ENCODE measurements at places on chromosomes 12 and 14.

DNA sequence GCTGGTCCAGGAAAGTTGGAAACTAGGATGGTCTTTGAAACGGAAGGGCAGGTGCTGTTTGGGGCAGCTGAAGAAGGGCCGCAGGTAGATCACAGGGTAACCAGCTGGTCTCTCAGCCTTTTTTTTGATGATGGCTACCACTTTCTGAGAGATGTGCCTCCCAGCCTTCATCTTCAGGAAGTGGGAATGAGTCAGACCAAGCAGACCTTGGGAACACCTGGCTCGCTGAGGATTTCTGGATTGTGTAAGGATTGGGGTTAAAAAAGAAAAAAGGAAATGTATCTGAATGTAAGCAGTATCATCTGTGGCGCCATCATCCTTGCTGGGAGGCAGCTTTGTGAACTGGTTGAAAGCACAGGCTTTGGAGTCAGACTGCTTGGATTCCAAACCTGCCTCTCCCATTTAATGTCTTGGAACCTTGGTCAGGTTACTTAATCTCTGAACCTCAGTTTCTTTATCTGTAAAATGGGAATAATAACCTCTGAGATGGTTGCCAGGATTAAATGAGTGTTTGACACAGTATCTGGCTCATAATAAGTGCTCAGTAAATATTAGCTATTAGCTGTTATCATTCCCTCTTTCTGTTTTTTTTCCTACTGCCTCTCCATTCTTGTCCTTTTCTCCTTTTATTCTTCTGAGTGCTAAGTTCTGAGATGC, 1.7 kb downstream of the PRPF40B start:
- DNase-seq = no peak

GRCh38 chr12:14558473-14558959, 9.2 kb downstream of the PLBD1 start:
- DNase-seq = no peak

DNA sequence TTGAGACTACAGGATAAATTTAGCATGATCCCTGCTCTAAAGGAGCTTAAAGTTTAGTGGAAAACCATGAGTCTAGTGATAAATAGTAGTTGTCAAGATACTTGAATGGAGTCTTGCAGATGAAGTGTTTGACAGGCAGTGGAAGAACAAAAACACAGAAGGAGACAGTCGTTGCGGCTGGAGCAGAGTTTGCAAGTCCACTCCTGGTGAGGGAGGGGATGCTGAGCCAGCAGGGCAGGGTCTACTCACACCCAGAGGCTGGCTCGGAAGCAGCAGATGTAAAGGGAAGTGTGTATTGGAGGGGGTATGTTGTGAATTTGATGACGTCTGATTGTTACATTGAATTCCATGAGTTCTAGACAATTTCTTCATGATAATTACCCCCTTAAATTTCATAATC, 61.3 kb downstream of the TRAF3 start:
- DNase-seq = no peak

DNA sequence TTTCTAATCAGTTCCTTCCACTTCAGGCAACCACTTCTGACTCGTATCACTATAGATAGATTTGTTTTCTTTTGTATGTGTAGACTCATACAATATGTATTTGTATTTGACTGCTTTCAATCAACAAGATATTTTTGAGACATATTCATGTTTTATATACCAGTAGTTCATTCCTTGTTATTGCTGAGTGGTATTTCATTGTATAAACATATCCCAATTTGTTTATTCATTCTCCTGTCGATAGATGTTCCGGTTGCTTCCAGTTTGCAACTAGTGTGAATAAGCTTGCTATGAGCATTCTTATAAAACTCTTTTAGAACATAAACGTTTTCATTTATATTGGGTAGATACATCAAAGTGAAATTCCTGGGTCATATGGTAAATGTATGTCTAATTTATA, 119.2 kb downstream of the FIGNL2 start:
- DNase-seq = no peak

DNA sequence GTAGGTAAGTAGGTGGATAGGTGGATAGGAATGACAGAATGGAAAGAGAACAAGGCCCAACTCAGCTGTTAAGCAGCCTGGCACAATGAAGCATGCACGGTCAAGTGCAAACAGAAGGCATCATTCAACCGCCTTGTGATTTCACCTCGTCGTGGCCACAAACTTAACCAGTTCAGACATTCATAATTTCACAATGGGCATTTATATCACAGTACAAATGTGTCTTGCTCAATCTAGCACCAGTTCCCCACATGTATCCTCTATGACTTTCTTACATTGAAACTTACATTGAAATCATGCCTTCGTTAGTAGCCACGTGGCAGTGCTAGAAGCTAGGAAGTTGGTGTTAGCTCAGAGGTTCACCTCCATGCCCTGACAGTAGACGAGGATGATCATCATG, 207.5 kb downstream of the ETV6 start:
- no peak for DNase-seq

DNA sequence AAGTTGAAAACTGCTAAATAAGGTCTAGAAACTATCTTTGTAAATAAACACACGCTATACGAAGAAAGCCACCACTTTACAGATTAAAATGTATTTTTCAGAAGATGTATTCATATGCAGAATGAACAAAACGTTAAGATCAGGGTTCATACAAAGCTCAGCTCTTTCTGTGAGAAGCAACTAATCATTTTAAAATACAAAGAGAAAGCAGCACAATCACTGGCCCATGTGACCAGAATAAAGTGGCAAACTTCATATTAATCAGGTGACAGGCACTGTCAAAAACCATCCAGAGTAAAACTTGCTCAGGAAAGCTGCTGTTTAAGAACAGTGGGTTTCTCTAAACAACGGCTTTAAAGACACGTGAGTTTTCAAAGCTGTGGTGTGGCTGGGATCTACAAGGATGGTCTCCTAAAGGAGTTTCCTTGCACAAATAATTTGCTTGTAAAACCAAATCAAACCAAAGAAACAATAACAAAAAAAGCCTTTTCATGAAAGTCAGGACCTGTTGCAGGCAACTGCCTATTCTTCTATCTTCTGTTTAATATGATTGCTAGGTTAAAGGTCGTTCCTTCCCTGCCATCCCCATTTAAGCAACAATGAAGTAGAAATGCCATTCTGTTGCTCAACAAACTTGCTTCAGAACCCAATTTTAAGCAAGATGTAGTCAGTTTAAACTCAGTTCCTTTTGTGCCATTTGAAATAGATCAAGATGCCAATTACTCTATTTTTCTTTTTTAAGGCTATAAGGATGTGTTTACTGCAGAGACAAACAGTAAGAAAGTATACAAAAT, 22.3 kb downstream of the SEL1L start:
- DNase-seq = no peak

- DNase-seq = peak; percentile 82
Measured at GRCh38 chr14:35384455-35385041, 20.0 kb downstream of the NFKBIA start.

- DNase-seq = no peak
Measured at GRCh38 chr14:58730792-58731464, 93.2 kb downstream of the DACT1 start.

GRCh38 chr14:38481952-38482678, 226.2 kb upstream of the CLEC14A start:
- DNase-seq = no peak

DNA sequence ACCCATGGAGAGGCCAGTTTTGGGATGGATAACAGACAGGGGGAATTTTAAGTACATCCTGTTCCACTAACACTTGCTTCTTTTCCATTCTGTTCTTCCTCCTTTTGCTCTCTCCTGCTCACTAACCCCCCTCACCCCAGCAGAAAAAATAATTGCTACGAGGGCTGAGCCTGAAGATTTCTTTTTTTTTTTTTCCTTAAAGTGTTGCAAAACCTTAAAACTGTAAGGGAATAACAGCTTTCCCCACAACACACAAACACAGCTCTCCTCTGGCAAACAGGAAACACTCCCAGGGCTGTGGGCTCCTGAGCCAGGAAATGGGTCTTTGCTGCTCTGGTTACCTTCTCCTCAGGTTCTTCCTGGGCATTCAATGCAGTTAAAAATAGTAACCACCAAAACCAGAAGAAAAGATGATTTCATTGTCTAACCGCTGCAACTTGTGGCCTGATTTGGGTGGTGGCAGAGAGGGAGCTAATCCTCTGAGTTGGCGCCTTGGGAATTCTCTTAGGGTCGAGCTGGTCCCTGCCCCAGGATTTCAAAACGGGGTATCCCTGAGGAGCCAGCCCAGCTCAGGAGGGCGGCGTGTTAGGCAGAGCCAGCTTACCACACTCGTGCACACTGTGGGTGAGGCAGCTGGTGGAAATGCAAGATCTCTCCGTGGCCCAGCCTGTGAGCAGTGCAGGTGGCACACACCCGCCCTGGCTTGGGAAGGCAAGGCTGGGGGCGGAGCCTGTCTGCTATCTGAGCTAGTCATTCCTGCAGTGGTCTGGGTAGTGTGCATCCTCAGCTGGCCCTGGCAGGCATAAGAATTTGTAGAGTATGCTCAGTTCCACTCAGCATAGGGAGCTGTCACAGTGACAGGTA, 17.1 kb upstream of the EMP1 start:
- DNase-seq = peak; percentile 41

GRCh38 chr12:120651821-120652220, 11.4 kb downstream of the CABP1 start:
- no peak for DNase-seq

GRCh38 chr12:43428088-43428600, 123.9 kb downstream of the ADAMTS20 start:
- DNase-seq = no peak

DNA sequence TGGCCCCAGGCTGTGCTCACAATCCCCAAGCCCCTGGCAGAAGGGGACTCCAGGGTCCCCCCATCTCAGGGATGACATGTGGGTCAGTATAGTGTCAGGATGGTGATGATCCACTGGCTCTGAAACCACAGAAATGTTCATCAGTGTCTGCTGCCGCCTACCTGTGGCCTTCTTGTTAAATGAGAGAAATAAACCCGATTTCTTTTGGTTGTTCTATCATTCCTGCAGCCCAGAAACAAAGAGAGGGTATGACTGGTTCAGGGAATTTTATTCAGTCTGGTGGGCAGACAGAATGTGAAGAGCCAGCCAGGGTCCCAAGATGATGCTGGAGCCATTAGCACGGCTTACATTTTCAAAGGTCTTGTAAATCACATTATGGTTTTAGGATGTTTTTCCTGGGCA, 86.6 kb downstream of the CRADD start:
- DNase-seq = no peak

- DNase-seq = no peak
Measured at GRCh38 chr12:5643266-5643665, 211.4 kb downstream of the NTF3 start.

- DNase-seq = peak; percentile 67
Measured at GRCh38 chr12:122021822-122022392, at the start of gene BCL7A. Gene BCL7A, plus strand, starts transcription at chr12:122021884. Its CDS starts 208 bp downstream, at chr12:122022092.

GRCh38 chr12:111462210-111462769, 56.6 kb downstream of the SH2B3 start:
- DNase-seq = no peak

DNA sequence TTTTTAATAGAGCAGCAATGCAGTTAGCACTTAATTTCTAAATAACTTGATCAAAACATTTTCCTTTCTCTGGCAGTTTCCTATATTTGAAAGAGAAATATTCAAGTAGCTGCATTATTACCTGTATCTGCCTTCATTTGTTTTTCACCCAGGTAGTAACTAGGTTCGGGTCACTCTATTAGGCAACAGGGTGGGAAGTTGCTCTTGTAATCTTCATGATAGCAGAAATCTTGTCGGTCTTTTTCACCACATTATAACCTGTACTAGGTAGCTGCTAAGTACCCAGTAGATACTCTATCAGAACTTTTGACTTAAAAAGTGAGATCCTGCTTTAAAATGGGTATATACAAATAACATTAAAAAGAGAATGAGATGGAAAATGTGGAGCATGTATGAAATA, 2.4 kb upstream of the PIK3C2G start:
- no peak for DNase-seq

DNA sequence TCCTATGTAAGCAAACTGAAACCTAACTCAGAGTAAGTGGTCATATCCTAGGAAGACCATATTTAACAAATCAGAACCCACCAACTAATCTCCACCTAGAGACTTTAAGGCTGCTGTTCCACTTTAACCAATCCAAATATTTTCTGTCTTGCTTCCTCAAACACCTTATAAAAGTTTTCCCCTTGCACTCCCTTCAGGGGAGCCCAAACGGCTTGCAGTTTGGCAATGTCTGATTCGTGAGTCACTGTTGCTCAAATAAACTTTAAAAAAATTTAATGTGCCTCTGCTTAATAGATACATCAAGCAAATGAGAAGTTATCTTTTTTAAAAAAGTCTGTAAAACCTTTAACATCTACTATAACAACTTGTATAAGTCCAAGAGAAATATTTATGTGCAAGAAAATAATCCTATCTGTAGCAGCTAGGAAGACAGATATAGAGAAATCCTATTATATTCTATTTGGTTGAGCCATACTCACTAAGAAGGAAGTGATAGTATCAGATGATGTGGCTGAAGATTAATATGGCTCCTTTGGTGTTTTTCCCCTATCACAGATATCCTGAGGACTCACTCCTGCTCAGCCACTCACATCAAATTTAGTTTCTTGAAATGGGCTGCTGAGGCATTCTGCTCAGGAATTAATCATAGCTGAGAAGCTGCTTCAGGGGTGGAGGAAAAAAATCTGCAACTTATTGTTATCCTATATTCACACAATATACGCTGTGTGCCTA, 65.1 kb upstream of the DUSP6 start:
- no peak for DNase-seq

GRCh38 chr12:55060470-55060869, 40.7 kb downstream of the NEUROD4 start:
- DNase-seq = no peak

DNA sequence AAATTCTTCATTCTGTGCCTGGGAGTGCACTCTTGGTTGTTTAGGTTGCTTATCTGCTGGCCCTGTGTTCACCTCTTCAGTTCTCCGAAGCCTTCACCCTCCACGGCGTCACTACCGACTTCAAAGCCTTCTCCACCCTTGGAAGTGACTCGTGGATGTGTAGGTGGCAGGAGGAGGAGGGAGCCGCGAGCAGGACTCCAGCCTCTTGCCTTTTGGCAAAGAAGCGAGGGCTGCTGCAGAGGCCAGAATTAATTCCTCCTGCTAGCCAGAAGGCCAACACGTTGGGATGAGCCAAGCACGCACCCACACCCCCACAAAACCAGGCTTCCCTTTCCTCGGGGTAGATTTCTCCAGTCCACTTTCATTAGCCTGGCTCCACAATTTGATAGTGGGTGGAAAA, 86.5 kb downstream of the TBX5 start:
- no peak for DNase-seq

- DNase-seq = no peak
Measured at GRCh38 chr12:84507956-84508850, 404.4 kb downstream of the SLC6A15 start.

- DNase-seq = no peak
Measured at GRCh38 chr12:119692410-119692809, 24.5 kb downstream of the PRKAB1 start.
